ENCODE measurements at places on chromosomes 2 and 18. TPM values are rescaled to one million over a fixed set of nuclear protein-coding genes. Genes with fewer than 3 reads are reported as not detected.

Gene COX5B
- 302 TPM for total RNA-seq

Gene LYPD6
- 0.96 TPM for total RNA-seq

Gene OR6B3
- total RNA-seq = not detected

Gene KATNAL2
- total RNA-seq = 1.1 TPM

Gene SCN7A
- 0.48 TPM for total RNA-seq

- ATAC-seq = no peak
Measured at GRCh38 chr2:237474442-237474911, 12.6 kb upstream of the MLPH start.

DNA sequence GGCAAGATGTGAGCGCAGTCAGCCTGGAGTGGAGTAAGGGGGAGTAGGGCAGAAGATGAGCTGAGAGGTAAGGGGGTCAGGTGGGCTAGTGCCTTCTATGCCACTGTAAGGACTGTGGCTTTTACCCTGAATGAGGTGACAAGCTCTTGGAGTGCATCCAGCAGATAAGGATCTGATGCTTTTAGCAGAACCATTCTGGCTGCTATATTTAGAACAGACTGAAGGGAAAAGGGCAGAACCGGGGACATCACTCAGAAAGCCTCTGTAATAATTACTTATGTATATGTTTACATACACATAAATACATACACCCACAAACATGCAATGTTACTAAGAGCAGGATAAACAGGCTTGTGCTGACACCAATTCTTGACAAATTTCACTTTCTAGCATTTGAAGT, 124.8 kb downstream of the DTNB start:
- ATAC-seq = no peak

DNA sequence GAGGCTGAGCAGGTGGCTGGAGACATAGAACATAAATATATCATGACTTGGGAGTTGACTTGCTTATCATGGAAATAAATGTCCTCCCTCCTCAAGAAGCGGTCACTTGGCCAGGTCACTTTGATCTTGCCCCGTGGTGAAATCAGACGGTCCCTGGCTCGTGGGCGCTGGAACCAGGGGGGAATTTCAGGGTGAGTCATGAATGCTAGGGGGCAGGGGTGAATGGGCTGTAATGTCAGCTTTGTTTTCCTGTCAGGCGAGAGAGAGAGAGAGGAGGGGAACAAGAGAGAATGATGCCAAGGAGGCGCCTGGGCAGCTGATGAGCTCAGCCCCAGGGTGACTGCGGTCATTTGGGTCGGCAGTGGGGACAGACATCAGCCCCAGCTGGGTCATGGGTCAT, 47.7 kb downstream of the RRM2 start:
- no peak for ATAC-seq

DNA sequence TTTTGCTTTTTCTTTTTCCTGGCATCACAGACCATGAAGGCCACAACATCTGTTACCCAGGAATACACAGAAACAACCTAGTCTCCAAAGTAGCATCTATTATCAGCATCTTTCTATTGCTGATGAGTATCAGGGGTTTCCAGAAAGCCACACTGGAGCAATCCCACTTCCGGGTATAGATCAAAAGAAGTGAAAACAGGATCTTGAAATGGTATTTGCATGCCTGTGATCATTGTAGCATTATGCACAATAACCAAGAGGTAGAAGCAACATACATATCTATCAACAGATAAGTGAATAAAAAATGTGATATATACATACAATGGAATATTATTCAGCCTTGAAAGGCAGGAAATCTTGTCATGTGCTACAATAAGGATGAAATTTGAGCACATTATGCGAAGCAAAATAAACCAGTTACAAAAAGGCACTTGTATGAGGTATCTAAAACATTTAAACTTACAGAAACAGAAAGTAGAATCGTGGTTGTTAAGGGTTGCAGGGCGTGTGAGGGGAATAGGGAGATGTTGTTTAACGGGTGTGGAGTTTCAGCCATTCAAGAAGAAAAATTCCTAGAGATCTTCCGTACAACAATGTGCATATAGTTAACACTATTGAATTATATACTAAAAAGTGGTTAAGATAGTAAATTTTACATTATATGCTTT, 115.1 kb downstream of the KCNE4 start:
- ATAC-seq = no peak

DNA sequence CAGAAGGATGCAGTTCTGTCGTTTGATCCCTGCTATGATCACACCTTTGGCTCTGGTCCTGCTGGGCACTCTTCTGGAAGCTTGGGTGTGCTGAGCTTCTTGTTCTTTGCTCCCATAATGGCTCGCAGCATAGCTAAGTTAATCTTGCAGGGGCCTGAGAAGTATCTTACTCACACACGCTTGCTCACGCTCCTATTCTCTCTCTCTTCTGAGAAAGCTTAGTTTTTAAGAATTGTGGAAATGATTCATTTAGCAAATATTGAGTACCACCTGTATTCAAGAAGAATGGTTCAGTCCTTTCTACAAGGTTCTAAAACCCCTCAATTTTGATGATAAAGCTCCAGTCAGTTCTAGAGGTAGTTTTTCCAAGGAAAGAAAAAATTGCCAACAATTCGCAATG, 40.6 kb downstream of the XRCC5 start:
- no peak for ATAC-seq

DNA sequence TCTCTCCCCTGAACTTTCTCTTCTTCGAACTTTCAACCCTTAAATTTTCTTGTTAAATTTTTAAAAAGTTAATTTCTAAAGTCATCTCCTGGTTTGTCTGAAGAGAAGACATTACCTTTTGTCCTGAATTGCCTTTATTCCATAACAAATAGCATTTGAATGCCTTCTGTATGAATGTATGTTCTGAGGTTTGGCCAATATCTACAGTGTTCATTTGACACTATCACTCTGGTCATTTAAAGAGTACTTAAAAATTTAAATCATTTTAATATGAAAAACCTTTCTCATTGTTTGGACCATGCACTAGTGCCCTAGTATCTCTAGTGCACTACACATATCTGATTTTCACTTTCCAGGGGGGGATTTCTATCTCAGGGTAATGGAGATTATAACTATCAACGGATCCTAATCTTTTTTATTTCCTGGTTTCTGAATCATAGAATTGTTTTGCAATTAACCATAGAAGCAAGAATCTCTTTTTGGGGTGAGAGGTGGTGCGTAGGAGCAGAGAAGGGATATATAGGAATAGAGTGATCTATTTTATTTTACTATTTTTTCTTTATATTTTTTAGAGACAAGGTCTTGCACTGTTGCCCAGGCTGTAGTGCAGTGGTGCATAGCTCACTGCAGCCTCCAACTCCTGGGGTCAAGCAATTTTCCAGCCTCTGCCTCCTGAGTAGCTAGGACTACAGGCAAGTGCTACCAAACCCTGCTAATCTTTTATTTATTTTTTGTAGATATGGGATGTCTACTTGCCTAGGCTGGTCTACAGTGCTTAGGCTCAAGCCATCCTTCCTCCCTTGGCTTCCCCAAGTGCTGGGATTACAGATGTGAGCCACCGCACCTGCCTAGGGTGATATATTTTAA, 25.5 kb downstream of the TANC1 start:
- no peak for ATAC-seq

GRCh38 chr18:8052237-8052701, 485.2 kb downstream of the PTPRM start:
- ATAC-seq = peak; percentile 67

- ATAC-seq = no peak
Measured at GRCh38 chr18:30432349-30432748, 610.2 kb downstream of the DSC3 start.

- ATAC-seq = no peak
Measured at GRCh38 chr18:23867006-23867405, 147.5 kb upstream of the TTC39C start.

- no peak for ATAC-seq
Measured at GRCh38 chr2:159032146-159032545, 63.7 kb downstream of the TANC1 start.

DNA sequence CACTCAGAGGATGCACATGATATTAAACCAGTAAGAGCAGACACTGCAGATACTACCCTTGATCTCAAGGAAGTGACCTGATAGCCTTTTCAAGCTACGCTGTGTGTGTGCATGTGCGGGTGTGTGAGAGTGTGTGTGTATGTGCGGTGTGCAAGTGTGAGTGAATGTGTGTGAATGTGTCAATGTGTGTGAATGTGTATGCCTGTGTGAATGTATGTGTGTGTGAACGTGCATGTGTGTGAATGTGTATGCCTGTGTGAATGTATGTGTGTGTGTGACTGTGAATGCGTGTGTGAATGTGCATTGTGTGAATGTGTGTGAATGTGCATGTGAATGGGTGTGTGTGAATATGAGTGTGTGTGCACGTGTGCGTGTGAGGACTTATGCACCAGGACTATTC, 53.8 kb downstream of the KCNG2 start:
- no peak for ATAC-seq

GRCh38 chr2:64268330-64269048, 124.3 kb upstream of the PELI1 start:
- ATAC-seq = no peak

DNA sequence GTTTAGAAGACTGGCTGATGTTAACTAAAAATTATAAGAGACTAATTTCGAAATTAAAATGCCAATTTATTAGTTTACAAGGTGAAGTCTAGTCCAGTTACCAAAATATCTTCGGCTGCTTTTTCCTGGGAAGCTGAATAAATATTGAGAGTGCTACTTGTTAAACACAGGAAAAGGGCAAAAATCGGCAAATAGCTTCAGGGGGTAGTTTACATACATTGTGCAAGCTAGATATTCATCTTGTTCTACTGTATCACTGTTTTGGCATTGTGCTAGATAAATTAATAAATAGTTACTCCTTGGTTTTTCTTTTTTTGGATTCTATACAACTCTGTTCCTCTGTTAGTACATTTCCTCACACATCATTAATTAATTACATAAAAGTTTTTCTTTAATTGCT, 29.3 kb downstream of the NHEJ1 start:
- ATAC-seq = no peak

GRCh38 chr2:238873841-238874240, 26.0 kb downstream of the TWIST2 start:
- no peak for ATAC-seq

GRCh38 chr18:67525328-67526099, 9.0 kb upstream of the DSEL start:
- ATAC-seq = peak; percentile 35

DNA sequence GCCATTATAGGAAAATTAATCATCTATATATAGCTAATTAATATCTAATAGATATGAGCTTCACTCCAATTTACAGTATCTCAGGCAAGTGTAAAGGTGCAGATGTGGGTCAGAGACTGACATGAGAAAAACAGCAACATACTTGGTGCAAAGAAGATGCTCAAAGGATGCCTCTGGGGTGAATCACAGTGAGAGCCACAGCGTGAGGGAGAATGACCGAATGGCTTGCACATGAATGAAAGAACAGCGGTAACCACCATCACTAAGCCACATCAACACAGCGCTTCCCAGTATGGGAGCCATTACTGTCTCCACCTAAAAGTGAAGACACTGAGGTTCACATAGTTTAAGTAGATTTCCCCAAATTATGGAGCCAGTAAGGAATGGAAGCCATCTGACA, 423.4 kb upstream of the ID2 start:
- no peak for ATAC-seq

DNA sequence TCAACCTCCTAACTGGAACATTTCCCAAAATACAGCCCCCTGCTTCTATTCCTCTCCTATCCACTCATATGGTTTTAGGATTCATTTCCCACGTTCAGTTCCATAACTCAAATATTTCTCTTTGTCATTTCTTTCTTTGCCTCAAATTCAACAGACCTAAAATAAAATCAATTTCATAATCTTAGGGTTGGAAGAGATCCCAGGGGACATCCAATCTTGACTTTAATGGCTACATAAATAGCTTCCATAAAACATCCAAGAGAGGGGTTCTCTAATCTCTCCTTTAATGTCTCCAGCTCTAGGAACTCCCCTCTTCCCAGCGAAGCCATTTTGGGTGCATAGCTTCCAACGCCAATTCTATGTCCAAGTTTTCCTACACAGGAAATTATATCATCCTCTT, 33.8 kb downstream of the RBKS start:
- ATAC-seq = no peak

DNA sequence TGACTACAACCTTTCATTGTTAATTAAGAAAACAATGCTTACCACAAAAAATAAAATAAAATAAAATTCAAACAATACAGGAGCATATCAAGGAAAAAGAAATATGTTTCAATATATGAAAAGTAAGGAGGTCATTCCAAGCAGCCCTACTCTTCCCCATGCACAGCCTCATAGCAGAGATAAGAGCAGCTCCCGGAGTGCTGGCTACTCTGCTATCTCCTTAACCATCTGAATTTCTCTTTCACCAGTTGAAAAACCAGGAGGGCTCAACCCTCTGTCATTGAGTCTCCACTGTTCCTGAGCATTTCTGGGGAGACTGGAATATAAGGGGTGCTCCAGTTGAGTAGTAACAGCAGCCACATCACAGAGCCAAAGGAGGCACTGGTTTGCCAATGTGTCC, 201.4 kb downstream of the TCF4 start:
- no peak for ATAC-seq

DNA sequence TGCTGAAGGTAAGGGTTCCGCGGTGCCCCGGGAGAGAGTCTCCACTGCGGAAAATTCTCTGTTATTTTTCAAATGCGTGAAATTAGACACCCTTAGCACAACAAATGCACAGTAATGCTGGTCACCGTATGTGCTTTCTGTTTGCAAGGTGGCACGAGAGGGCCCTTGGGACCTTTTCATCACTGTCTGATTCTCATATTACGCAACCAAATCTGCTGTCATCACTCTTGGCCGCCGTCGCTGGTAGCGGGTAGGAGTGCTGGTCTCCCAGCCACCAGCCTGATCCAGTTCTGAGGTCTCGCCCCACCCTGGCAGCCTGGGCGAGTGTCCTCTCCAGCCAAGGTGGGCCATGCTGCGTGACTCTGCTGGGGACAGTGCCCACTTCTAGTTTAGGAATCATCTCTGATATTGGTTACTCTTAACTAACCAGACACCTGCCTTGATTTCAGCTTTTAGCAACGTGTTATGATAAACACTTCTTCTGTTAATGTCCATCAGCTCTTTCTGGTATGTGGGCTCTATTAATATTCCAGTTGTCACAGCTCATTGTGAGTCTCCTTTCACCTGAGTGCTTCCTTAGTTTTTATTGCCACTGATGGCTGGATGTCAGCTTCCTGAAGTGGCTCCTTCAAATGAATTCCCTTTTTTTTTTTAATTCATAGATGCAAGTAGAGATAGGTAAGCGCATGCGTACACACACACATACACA, 199.4 kb downstream of the GBX2 start:
- no peak for ATAC-seq

DNA sequence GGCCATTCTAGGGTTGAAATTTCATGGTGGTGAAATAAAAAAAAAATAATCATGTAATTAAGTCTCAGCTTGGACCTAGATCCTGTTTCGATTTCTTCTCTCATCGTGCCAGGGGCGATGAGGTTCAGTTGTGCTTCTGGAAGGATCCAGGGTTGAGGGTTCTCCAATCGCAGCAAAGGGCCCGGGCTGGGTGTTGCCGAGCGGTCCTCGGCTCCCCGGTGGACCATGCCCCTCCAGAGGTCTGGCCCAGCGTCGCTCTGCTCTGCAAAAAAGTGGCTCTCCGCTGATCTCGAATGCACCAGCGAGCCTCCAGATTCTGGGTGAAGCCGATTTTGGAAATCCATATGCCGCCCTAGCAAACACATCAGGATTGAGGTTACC, 39.0 kb downstream of the EN1 start:
- ATAC-seq = no peak
